ENCODE measurements at places on chromosomes 2 and 18.

DNA sequence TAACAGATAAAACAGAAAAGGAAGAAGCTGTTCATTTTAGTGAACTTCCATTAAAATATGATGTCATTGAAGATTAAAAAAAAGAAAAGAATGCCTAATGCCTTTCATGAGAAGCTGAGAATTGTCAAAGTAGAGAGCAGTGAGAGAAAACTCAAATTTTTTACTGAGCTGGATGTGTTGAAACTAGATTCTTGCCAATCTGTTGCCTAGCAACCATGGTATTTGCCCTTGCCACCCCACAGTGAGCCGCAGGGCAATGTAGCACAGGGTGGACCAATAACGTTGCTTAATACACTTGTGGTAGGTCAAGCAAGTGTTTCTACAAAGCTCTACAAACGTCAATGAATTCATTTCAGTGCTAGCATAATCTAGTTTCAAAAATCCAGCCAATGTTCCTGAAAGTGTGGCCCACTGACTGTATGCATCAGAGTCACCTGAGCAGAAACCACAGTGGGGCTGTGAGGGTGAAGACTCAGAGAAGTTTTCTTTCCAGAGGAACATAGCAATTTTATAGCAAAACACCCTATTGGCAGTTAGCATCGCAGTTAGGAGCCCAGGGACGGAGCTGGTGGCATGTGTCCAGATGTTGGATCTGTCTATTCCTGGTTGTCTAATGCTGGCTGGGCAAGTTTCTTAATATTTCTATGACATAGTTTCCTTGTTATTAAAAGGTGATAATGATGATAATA, 132.2 kb downstream of the DOCK10 start:
- peak; percentile 61 for DNase-seq

- DNase-seq, result no peak
These were observed 16.3 kb downstream of the NYAP2 start for GRCh38 chr2:225415792-225416191.

GRCh38 chr2:219021591-219021990, 19.7 kb downstream of the CFAP65 start:
- DNase-seq, result peak; percentile 2

DNA sequence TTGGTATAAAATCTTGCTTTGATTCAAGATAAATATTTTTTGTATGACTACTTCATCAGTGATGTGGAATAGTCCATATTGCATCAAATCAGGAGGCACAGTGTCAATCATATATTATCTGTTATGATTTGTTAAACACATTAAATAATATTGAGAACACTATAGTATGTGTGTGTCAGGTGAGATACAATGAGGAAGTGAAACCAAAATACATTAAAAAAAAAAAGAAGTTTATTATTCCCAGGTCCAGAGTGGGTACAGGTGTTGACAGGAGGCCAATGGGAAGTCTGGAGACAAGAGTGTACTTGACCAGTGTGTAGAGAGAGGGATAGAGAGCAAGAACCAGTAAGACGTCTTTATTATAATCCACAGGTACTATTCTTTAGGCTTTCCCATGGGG, 292.6 kb downstream of the FSIP2 start:
- no peak for DNase-seq

GRCh38 chr2:172103471-172104272, 972 bp upstream of the DLX2 start:
- peak; percentile 82 for DNase-seq

All from Right ventricle myocardium superior (tissue), 1 donor.